ENCODE measurements at places on chromosomes 5 and 9.

- DNase-seq, result no peak
These were observed 43.0 kb upstream of the GNAQ start for GRCh38 chr9:78074385-78075291.

GRCh38 chr9:34346873-34347799 is 17.8 kb downstream of the NUDT2 start:
- DNase-seq, result no peak

DNA sequence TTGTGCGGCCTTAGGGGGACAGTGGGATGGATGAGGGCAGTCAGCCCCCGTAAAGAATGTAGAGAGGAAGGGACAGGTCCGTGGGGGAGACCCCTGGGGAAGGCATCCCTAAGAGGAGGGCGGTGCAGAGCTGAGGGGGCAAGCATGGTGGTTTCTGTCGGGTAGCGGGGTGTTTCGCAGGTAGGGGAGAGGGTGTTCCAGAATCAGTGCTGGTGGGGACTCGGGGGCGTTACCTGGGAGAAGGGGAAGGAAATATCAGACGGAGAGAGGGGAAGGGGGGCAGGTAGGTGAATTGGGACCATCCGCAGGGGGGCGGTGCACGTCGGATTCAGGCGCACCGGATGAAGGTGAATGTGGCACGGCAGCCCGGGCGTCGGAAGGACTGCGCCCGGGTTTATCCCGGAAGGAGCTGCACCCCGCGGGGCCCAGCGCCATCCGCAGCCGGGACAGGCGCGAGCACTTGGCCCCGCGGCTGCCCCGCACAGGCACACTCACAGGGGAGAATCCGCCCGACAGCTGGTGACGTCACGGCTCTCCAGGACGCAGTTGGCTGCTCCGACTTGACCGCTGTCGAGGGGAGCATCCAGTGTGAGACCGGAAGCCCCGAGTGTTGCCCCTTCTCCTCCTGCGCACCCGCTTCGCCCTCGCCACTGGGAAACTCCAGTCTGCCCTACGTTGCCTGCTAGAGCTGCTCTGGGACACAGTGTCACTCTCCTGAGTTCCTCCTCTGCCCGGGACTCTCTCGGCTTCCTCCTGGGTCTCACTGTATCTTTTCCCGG is 1.3 kb downstream of the CD72 start:
- DNase-seq, result peak; percentile 62

GRCh38 chr5:160452036-160452435 is 30.4 kb downstream of the PTTG1 start:
- no peak for DNase-seq

GRCh38 chr5:147455822-147456450 is 53.9 kb downstream of the DPYSL3 start:
- no peak for DNase-seq

GRCh38 chr9:93916358-93916757 is 38.8 kb downstream of the BARX1 start:
- no peak for DNase-seq

DNA sequence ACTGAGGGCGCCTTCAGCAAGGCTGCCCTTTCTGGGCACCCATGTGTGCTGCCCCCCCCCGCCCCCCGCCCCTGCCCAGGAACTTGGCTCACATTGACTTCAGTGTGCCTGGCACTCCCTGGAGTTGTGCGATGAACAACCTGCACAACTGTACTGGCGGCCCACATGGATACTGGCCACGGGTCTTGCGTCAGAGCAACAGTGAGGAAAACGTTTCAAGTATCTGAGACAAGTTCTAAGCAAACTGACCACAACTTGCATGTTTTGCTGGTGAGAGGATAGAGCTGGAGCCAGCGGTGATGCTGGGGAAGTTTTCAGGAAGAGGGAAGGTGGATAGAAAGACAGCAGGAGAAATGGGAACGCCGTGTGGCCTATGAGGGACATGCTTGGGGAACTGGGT is 45.4 kb downstream of the HABP4 start:
- no peak for DNase-seq
